ENCODE measurements at places on chromosomes 3 and 15.
A peak's percentile ranks its signal among the peaks of the same experiment; 100 is the strongest.

DNA sequence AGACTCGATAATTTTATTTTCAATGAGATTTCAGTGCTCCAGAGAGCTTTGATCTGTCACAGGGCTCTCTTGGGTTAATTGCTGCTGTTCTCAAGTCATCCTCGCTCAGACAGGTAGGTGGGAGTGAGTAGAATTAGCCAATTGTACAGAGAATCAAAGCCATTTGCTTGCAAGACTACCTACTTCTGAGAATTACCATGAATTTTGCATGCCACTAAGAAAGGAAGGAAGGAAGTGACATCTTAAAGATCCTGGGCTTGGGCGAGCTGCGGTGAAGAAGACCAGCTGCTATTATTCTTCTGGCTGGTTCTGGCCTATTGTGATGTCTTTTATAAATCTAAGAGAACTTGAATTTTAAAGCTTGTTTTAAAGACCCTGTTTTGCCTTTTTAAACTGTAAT, 154.1 kb upstream of the LPP start:
- peak; percentile 17 for DNase-seq

GRCh38 chr15:48859426-48859825, 18.5 kb upstream of the EID1 start:
- no peak for DNase-seq

- no peak for DNase-seq
These were observed 7.6 kb upstream of the MYO5C start for GRCh38 chr15:52303093-52303772.

DNA sequence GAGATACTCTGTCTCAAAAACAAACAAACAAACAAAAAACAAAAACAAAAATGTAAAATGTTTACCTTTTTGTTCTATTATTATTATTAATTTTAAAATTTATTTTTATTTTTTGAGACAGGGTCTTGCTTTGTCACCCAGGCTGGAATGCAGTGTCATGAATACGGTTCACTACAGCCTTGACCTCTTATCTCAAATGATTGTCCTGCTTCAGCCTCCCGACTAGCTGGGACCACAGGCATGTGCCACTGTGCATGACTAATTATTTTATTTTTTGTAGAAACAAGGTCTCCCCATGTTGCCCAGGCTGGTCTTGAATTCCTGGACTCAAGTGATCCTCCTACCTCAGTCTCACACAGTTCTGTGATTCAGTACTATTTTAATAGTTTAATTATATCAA, 5.7 kb upstream of the SLC25A26 start:
- DNase-seq, result no peak

DNA sequence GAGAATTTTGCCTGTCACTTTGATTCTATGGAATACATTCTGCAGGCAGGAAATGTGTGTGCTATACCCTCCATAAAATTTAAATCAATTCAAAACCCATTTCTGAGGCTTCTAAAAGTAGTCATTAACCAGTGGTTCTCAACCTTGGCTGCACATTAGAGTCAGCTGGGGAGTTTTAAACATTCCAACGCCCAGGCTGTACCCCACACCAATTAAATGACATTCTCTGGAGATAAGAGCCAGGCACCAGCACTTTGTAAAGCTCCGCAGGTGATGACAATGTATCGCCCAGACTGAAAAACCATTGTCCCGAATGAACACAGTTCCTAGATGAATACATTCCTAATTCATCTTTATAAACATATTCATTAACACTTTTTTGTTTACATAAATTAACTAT, 110.6 kb upstream of the MB21D2 start:
- no peak for DNase-seq

DNA sequence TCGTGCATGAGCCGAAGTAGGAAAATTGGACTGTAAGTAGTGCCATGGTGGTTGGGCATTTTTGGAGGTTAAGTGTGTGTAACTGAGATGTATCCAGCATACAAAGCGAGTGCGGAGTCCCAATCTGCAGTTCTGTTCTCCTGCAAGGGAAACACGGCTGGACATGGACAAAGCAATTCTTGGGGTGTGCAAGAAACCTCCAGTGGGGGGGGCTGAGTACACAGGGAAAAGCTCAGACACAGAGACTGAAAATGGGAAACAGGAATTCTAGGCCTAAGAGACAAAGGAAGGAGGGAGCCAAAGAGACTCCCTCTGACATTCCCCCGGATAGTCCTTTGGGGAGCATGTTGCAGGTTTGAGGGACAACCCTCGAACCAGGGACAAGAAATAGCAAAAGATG, 83.2 kb upstream of the PLSCR4 start:
- DNase-seq, result no peak

GRCh38 chr3:61057464-61057863, 193.8 kb downstream of the FHIT start:
- DNase-seq, result no peak

DNA sequence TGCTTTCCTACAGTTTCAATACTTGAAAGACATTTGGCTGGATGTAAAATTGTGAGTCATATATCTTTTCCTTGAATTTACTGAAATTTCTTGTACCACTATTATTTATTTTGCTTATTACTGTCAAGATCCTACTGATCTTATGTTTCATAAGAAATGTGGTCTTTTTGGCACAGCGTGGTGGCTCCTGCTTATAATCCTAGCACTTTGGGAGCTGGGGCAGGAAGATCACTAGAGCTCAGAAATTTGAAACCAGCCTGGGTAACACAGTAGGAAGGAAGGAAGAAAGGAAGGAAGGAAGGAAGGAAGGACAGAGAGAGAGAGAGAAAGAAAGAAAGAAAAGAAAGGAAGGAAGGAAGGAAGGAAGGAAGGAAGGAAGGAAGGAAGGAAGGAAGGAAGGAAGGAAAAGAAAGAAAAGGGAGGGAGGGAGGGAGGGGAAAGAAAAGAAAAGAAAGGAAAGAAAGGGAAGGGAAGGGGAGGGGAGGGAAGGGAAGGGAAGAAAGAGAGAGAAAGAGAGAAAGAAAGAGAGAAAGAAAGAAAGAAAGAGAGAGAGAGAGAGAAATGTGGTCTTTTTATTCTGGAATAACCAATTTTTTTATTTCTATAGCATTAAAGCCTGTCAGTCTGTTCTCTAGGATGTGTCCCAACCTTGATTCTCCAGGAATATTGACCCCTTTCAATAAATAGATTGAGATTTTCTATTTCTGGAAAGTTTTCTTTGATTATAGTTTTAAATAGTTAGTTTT, 572.0 kb upstream of the TGFBR2 start:
- no peak for DNase-seq

DNA sequence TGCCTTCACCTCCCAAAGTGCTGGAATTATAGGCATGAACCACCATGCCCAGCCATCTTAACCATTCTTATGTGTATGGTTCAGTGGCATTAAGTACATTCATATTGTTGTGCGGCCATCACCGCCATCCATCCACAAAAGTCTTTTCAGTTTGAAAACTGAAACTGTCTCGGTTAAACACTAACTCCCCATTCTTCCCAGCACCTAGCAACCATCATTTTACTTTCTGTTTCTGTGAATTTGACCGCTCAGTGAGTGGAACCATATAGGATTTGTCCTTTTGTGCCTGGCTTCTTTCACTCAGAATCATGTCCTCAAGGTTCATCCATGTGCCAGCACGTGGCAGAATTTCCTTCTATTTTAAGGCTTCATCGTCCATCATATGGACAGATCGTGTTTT, 5.8 kb downstream of the MCM2 start:
- no peak for DNase-seq

DNA sequence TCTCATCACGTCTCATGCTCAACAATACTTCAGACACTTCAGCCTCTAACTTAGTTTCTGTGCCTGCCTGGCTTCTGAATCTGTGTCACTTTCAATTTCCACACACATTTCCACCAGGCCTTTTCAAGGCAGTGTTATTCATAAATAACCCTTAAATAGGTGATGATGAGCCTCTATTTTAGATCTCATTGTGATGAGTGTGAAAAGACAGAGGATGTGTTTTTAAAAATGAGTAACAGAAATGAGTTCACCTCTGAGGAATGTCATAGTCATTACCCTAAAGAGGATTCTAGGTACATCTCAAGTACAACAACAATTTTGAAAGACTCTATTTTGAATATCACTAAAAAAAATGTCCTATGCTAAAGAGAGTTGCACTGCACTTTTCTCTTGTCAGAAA, 64.6 kb downstream of the STAC start:
- DNase-seq, result no peak

- no peak for DNase-seq
These were observed 30.6 kb upstream of the LPP start for GRCh38 chr3:188123170-188123905.

DNA sequence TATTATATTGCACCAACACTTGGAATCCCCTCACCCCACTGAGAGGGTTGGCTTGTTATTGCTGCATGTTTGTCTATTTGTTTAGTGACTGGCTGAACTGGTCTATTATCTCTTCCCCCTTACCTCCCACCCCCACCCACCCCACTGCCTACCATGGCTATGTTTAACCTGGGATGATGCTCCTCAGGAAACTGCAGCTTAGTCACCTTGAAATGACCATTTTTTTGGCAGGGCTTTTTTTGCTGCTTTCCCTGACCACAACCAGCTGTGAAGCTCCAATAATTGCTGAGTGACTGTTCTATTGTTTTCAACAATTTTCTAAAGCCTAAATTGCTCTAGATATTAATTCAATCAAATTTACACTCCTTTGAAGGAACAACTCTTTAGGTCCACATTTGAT, 137.9 kb upstream of the CADM2 start:
- DNase-seq, result no peak

DNA sequence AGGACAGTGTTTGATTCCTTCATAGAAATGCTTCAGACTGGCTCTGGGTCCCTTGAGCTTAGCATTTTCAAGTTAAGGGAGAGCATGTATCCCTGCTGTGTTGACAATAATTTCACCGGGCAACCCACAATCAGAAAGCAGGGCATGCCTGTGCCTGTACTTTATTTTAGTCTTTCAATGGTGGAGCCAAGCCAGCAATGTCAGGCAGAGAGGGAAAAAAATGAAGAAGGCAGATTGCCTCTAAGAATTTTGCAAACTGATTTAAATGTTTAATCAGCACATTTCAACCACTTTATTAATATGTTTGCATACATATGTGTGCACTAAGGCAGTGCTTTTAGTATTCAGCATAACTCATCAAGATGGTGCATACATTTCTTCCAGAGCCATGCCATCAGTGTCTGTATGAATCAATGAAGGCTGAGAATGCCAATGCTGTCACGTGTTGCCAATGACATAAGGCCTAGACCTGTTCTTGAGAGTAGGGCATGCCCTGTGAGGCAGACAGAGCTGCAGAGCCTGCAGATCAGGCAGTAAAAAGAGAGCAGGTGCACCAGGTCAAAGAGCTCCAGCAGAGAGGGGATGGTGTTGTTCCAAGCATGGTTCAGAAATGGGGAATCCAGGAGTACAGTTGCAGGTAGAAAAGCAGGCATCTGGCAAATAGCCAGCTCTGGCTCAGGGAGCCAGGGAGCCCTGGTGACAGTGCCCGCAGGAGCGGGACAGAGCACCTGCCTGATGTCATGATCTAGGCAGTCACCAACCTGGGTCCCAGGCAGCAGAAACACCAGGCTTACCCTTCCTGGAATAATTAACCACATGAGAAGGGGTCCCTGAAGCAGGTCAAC, 508.5 kb downstream of the GABRG3 start:
- no peak for DNase-seq

- DNase-seq, result no peak
These were observed 191.6 kb upstream of the MEIS2 start for GRCh38 chr15:37291920-37292319.

DNA sequence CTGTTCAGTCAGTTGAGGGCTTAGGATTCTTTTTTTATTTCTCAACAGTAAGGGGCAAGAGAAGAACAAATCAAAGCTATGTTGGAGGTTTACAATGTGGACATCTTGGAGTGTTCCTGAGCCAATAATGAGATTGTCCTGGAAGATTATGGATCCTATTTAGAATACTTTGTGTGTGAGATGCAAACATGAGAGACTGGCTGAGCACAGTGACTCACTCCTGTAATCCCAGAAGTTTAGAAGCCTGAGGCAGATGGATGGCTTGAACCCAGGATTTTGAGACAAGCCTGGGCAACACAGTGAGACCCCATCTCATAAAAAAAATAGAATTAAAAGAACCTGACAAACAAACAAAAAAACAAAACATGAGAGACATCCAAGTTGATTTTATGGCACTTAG, 351.6 kb downstream of the GAP43 start:
- no peak for DNase-seq

- no peak for DNase-seq
These were observed 10.8 kb downstream of the NEK10 start for GRCh38 chr3:27358372-27358771.

GRCh38 chr3:143167969-143168854, 48.6 kb downstream of the CHST2 start:
- DNase-seq, result no peak

- DNase-seq, result no peak
These were observed 33.4 kb upstream of the TMEM87A start for GRCh38 chr15:42306681-42307080.

GRCh38 chr3:169085827-169086226, 577.7 kb downstream of the MECOM start:
- DNase-seq, result no peak

DNA sequence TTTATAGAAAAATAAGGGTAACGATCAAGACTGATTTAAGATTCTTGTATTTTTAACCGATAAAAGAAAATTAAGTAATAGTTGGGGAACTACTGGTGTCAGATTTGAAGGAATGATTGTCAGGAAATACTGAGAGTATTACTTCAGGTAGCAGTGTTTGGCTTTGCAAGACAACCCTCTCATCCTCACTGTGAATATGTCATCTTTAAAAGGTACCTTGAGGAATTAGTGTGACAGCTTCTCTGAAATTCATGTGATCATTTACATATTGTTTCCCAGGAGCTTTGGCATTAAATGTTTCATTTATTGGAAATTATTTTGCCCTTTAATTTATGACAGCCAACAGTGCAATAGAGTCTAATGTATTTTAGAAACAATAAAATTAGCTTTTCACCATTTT, 3.3 kb downstream of the CHL1 start:
- DNase-seq, result no peak

DNA sequence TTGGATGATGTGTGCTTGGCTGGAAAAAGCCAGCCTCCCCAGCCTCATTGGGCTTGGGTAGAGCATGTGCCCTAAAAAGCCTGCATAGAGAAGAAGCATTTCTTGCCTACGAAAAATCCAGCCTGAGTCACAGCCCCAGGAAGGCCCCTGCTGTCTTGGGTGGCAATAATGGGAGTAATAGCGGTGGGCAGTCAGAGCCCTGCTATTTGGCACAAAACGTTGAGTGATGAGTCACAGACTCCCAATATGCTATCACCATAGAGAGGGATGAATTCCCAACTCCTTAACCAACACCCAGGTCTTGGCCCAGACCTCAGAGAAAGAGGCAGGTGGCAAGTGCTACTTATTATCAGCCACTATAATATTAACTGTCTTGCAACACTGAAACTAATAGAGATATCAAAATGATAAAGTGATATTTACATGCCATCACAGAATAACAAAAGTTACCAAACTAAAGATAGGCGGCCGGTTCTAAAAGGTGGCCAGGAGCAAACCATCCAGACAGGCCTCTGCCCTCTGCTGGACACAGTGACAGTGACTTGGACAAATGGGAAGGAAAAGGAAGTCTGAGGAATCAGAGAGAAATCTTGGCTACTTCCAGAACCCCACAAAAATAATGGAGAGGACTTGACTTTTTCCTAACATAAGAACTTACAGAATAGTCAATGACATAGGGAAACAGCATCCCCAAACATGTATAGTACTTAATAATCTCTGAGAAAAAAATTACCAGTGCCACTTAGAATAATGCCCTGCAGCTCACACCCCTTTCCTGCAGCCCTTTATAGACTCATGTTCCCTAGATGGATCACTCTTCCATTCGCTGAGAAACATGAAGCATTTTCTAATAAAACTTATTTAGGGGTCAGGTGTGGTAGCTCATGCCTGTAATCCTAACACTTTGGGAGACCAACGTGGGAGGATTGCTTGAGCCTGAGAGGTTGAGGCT, 51.9 kb upstream of the MUC13 start:
- no peak for DNase-seq
